ENCODE measurements at places on chromosomes 12 and 14.

- DNase-seq, result no peak
Measured at GRCh38 chr12:101051901-101052550, 158.0 kb downstream of the SLC5A8 start.

GRCh38 chr12:84785951-84786350 is 126.6 kb downstream of the SLC6A15 start:
- DNase-seq, result no peak

- no peak for DNase-seq
Measured at GRCh38 chr14:33566082-33566481, 384.8 kb downstream of the EGLN3 start.

DNA sequence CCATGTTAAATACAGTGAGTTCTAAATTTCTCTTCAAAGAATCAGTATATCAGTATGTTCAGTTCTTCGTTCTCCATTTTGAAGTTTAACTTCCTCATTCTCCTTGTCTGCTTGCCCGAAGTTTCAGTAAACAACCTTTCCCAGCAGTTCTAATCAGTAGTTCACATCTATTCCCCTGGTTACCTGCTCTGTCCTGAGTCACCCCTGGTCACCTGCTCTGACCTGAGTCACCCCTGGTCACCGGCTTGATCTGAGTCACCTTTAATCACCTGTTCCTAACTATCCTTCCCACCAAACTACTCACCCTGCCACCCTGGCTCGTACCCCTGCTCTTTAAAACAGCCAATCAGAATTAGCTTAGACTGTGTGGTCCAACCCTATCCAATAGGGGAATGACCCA is 9.4 kb upstream of the OR10G3 start:
- DNase-seq, result no peak

GRCh38 chr12:50082644-50083043 is 2.5 kb upstream of the SMARCD1 start:
- DNase-seq, result no peak

- DNase-seq, result no peak
Measured at GRCh38 chr12:25469368-25469767, 83.7 kb downstream of the LMNTD1 start.

DNA sequence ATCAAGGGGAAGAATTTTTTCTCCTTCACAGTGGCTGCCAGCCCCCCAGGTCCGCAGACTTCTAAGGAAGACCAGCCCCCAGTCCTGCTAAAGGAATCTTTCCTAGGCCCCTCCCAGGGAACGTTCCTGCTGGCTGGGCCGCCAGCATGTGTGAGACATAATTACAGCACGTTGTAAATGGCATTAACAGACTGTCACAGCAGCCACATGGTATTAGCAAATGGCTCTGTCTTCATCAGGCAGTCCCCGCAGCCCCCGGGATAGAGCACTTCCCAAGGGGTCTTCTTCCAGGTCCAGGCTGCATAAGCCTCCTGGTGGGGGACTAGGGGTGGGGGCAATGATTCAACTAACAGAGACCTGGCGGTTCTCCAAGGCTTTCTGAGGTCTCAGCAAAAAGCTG is 34.9 kb upstream of the FAM222A start:
- no peak for DNase-seq

DNA sequence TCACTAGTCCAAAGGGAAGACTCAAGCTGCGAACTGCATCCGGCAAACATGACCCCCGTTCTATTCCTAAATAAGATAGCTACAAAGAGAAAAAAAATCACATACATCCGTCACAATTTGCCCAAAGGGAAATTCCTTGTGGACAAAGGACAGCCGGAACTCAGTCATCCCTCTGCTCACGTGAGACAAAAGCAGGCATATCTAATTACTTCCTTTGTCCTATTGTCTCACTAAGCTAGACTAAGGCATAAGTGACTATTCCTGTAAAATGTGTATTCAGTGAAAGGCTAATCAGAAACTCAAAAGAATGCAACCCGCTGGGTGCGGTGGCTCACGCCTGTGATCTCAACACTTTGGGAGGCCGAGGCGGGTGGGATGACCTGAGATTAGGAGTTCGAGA is 27.2 kb upstream of the NINJ2 start:
- no peak for DNase-seq
